ENCODE measurements at places on chromosomes 16 and 17.

GRCh38 chr17:76408037-76408849 is 23.8 kb downstream of the SPHK1 start:
- DNase-seq: peak; percentile 71

DNA sequence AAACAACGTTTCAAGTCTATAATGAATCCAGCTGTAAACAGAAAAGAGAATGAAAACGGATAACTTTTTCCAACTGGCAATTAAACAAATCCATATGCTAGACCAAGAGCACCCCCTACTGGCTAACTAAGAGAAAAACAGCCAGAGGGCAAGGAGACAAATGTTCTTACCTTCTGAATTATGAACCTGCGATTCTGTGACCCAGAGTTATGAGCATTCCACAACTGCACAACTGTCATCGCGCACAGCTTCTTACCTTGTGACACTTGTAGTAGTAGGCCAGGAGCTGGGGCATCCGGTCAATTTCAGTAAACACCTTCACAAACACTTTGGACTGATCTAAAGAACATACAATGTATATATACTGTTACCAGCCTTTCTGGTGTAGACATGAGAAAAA is 18.6 kb downstream of the COG7 start:
- DNase-seq: peak; percentile 22

DNA sequence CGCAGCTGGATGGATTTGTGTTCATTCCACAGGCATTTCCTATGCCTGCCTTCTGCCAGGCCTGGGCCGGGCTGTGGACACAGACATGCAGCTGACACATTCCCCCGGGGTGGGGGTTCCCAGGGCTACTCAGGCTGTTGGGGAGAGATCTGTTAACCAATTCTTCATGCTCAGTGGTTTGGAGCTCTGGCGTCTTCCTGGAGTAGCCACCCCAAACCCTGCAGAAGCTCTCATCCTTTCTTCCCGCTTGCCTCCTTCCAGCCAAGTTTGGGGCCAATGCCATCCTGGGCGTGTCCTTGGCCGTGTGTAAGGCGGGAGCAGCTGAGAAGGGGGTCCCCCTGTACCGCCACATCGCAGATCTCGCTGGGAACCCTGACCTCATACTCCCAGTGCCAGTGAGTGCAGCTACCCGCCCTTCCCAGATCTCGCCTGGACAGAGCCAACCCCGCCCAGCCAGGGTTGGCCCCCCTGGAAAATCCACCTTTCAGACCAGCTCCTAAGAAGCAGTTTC is 2.6 kb downstream of the ENO3 start:
- no peak for DNase-seq

DNA sequence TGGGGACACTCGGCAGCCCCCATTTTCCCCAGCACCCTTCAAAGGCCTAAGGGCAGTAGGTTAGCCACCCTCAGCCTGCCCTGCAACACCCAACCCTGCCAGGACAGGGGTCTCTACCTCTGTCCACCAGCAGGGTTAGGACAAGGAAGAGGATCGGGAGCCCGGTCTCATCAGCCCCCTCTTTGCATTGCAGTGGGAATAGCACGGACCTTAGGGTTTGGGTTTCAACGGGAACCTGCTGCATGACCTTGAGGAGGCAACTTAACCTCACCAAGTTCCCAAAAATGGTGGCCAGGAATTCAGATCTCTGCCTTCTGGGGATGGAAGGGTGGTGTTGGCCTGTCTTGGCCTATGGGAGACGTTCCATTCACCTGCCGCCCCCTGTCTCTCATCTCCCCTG is 20.2 kb upstream of the SPPL2C start:
- DNase-seq: no peak

DNA sequence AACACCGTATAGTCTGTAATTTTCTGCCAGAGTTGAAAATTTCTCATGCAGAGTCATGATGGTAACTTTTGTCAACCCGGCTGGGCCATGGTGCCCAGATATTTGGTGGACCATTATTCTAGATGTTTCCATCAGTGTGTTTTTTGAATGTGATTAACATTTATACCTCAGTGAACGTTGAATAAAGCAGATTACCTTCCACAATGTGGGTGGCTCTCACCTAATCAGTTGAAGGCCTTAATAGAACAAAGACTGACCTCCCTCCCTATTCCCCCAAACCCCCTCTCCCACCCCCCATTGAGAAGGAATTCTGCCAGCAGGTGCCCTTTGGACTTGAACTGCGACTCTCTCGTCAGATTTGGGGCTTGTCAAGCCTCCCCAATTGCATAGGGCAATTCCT is 6.4 kb upstream of the CA5A start:
- no peak for DNase-seq

DNA sequence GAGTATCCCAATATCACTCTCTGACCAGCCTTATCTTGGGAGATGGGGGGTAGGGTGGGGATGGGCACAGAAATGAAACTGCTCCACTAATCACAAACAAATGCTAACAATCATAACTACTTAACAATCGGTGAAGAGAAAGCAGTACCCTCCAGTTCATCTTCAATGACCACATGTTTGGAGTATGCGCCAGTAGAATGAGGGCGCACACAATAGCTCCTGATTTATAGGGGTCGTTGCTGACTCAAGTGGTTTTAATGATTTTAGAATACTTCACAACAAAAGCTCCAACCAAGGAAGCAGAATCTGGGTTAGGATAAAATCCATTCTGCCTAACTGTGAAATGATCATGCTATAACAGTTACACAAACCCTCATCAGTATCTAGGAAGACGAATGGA is 184.4 kb downstream of the AATF start:
- no peak for DNase-seq

DNA sequence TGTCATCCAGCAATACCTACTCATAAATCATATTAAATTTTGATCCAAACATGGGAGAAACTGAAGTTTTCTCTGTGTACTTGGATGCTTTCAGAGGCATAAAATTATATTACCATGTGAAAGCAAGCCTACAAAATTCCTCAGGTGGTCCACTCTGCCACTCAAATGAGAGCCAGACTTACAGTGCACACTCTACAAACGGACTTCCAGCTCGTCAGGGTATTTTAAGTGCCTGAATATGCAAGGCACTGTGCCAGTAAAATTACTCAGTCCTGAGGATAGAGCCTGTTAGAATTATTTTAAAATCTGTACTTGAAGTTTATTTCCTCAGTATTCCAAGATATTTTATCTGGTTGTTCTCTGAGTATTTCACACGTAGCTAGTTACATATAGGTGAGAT is 54.5 kb downstream of the TENT4B start:
- no peak for DNase-seq

GRCh38 chr16:69095193-69095592 is 10.3 kb upstream of the HAS3 start:
- DNase-seq: no peak

DNA sequence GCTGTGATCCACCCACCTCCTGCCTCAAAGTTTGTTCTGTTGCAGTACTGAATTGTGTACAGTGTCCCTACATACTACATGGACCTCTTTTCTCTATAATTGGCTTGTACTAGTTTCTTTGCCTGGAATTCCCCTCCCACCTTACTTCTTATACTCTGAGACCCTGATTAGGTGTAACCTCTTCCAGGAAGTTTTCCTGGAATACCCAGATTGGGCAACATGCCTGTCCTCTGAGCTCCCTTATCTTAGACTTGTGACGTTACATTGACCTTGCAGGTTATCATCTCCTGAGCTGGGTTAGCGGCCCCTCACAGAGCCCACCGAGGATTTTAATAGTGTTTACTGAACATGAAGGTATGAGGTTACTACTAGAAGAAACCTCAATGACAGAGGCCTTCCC is 237.0 kb downstream of the ZNF423 start:
- no peak for DNase-seq

DNA sequence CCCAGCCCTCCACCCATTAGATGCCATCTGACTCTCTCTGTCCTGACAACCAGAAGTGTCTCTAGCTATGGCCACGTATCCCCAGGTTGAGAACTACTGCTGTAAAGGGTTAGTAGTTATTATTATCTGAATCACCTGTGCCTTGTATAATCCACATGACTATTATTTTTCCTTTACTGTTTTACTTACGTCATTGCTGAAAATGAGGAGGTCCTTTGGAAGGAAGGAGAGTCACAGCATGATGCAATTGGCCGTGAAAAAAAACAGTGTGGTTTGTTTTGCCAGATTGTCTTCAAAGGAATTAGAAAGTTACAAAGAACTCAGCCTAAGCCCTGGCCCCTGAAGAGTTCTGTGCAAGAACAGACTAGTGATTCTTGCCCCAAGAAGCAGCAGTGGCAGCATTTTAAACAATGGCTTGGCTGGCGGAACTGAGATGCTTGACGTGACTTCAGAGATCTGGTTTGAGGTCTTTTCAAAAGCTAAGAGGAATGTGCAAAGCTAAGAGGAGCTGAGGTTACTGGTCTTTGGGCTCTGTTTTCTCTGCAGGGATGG is 413.3 kb upstream of the EEF2KMT start:
- DNase-seq: no peak

DNA sequence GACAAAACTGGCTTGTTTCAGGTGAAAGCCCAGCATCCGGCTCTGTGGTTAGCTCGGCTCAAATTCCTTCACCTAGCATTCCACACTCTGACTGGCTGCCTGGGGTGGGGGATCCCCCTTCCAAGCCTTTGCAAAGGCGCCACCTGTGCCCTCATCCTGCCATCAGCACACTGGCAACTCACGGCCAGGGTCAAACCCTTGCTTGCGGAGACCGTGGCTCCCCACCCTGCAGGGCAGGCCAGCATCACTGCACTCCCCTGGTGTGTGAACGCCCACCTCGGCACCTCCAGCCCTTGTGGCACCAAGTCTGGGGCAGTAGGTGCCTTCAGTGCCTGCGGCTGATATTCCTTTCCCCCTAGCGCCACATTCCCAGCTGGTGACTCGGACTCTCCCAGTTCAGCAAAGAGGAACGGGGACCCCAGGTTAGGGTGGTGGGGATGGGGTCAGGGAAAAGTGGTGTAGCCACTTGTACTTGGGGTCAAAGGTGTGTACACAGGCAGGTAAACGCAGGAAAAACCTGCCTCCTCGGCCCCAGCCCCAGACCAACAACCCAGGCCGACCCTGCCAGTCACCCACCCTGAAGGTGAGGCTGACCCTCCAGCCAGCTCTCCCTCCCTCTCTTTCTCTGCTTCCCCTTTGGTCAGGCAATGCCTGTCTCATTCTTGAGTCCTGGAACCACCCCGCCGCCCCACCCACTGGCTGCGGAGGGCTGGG is 1.1 kb downstream of the FLII start:
- peak; percentile 57 for DNase-seq

GRCh38 chr16:51655249-51655648 is 504.2 kb upstream of the SALL1 start:
- DNase-seq: no peak
